Jurkat, Clone E6-1 (cell line): ENCODE measurements at places on chromosomes 13 and 19.

- DNase-seq: no peak
These were observed 8.6 kb downstream of the LILRA6 start for GRCh38 chr19:54233941-54234340.

GRCh38 chr13:105972306-105972721 lies 563.1 kb downstream of the EFNB2 start:
- no peak for DNase-seq

- DNase-seq: no peak
These were observed 171.4 kb downstream of the OXGR1 start for GRCh38 chr13:96822895-96823294.

DNA sequence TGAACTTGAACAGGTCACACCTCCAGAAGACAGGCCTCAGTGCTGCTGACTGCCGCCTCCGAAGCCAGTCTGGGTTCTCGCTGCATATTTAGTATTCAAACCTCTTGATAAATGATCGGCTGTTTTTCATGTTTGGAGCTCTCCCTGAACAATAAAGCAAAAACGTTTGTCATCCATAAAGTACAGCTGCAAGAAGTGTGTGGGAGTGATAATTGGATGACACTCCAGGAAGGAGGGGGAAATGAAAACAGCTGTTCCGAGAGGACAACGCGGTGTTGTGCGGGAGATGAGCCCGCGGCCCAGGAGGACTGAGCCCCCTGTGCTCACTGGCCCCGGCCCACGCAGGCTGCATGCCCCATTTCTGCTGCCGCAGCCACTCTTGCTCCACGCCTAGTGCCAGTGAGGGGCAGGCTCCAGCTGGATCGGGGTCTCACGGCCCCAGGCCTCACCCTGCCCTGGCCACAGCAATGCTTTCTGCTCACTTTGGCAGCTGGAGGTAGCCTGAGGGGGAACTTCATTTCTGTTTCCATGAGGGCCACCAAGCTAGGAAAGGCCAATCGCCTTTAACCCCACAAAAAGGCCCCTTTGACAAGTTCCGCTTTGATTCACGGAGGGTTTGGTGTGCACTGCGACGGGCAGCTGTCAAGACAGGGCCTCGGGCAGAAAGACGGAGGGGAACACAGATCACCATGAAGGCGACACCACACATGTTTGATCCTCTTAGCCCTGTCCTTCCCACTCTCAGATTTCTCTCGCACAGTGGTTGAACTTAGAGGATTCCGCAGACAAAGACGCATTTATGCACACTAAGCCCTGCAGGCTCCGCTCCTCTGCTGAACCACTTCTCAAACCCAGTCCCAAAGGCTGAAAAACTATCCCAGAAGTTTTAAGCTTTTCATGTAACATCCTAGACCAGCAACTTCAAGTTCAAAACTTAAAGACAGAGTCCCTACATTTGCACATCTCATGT lies 537.6 kb downstream of the EFNB2 start:
- DNase-seq: no peak

DNA sequence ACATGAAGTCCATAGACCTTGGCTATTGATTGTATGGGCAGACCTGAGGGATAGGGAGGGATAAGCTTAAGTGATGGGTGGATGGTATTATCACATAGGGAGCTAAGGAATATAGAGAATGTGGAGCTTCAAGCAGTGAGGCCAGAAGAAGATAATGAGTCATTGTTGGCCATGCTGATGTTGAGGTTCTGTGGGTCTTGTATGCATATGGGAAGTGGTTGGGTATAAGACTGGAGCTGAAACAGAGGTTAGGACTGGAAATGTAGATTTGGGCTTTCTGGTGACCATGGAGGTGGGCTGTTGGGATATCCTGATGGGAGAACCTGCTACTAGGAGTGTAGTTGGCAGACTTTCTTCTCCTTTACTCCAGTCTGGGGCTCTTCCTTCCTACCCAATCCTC lies 73.7 kb upstream of the TSC22D1 start:
- no peak for DNase-seq

DNA sequence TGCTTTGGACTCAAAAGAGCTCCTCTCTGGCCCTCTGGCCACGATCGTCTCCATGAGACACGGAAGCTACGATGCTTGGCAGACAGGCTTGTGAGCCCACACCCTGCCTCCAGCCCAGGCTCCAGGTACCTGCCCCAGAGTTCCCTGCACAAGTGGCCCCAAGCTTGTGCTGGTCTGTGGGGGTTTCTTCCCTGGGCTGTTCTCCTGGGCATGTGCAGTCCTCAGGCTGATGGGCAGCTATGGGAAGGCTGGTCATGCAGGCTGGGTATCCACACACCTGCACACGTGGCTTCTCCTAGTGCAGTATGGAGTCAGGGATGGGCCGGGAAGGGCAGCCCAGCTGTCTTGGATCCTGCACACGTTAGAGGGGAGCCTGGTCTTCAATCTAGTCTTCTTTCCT lies 43.1 kb downstream of the TEX29 start:
- no peak for DNase-seq

DNA sequence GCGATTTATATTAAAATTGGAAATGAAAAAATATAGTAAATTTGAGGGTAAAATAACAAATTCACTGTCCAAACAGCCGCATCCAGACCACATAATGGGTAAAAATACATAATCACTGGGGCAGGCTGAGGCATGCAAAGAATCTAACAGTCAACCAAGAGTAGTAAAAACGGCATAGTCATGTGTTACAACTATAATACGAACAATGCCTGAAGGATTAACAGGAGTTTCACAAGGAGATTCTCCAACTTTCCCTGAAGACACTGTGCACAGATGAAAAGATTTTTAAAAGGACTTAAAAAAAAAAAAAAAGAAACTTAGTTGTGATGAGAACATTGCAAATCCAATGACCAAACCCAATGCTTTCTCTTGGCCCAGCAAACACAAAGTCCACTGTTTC lies 20.4 kb upstream of the ATXN8OS start:
- DNase-seq: no peak

GRCh38 chr19:54114340-54115108 lies 933 bp downstream of the TFPT start:
- DNase-seq: peak; percentile 74

DNA sequence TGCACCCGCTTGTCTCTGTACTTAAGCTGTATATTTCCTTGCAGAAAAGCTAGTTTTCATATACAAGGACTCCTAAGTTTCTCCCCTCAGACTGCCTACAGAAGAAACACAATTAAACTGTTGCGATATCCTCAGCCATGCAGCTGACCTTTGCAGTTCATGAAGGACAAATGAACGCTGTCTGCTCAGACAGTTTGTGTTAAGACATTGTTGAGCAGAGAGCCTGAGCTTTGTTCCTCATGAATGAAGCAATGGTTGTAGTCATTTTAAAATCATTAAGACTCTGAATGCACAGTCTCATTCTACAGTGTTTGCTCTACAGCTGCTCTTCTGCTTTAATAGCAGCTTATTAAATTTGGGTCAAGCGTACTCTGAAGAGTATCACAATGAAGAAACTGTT lies 23.2 kb upstream of the MAB21L1 start:
- DNase-seq: no peak

DNA sequence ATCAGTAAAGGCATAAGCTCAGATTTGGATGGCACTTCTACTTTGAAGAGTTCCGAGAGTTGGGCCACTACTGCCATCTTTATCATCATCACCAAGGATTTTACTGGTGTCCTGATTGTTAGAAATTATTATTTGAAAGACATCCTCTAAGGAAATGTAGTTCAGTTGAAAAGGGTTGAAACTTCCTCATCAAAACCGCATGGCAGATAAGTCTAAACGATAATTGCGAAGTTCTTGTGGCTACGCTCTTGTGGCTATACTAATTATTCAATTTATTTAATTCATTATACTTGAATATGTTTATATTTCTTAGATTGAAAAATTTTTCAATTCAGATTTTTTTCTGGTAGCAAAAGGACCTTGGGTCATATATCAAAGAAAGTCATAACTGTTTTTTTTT lies 22.4 kb downstream of the TNFRSF19 start:
- DNase-seq: no peak

GRCh38 chr13:94657167-94657566 lies 55.2 kb downstream of the SOX21 start:
- no peak for DNase-seq

DNA sequence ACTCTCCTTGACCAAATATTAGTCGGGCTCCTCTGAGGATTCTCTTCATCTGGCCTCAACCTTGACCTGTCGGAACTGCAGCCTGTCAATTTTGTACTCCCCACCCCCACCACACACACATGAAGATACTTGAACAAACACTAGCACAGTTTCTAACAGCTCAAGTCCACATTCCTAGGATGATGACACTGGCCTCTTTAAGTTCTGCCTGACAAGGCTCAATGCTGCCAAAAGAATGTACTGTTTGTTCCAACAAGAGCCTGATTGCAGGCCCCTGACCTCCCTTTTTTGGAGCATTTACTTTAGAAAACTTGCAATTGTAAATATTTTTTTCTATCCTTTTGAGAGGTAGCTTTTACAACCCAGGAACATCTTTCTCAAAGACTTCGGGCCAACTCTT lies 169.2 kb upstream of the IRS2 start:
- DNase-seq: no peak

DNA sequence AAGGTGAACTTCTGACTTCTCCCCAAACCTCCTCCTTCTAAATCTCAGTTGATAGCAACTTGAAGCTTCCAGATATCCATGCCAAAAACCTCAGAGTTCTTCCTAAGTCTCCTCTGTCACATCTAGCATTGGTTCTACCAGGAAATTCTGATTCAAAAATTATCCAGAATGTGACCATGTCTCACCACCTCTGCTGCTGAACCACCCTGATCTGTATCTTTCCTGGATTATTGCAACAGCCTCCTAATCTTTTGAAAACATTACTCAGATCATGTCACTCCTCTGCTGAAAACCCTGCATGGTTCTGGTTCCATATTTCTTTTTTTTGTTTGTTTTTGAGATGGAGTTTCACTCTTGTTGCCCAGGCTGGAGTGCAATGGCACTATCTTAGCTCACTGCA lies 78.7 kb upstream of the TNFSF11 start:
- no peak for DNase-seq

GRCh38 chr13:111385183-111385857 lies 64.9 kb downstream of the TEX29 start:
- DNase-seq: peak; percentile 54

DNA sequence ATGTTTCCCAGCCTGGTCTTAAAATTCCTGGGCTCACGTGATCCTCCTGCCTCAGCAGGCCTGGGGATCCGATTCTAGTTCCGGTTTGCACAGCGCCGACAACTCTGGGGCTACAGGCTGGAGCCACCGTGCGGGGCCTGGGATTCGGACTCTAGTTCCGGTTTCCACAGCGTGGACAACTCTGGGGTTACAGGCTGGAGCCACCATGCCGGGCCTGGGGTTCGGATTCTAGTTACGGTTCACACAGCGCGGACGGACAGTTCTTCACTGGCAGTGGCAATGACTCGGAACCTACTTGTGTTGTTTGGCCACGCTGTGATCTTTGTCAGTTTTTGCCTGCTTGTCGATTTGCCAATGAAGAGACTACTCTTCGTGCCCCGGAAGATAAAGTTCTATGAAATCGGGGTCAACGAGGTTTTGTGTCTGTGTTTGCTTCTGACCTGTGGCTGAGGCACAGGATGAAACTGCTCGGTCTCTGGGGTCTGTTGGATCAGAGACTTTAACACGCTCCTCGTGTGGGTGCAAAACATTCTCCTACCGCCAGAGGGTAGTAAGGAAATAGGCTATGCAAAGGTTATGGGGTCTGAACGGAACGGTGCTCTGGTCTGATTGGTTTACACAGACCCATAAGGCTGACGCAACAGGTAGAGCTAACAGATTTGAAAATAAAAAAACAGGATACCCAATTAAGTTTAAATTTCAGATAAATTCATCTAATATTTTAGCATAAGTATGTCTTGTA lies 12.1 kb upstream of the ZSCAN1 start:
- DNase-seq: peak; percentile 4

GRCh38 chr19:51714848-51715247 lies 8.9 kb downstream of the HAS1 start:
- no peak for DNase-seq

DNA sequence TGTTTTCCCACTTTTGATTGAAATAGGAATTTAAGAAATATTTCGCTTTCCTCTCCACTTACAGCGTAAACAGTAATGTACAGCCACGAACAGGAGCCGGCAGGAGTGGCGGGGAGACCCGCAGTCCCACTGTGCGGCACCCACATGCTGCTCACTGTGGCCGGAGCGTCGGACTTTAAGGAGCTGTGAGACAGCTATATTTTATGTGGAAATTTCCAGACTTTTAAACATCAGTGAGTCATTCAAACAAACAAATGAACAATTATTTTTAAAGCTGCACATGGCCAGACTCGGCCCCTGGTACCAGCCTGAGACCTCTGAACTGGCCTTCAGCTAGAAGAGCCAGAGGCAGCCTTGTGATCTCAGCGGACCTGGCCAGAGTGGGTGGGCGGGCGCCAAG lies 52.5 kb downstream of the CRYL1 start:
- no peak for DNase-seq

DNA sequence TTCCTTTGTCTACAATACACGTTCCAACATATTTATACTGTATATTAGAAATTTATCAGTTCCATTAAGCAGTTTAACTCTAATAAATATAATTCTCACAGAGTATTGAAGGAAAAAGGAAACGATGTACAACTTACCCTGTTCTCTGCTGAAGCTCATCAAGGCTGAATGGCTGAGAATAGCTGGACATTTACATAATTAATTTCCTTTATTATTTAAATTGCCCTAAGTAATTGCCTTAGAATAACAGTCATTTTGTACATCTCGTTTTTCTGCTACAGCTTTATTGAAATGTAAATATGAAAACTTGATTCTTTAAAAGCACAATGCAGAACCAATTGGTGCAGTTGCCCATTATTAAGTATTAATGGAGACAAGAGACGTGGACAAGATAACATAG lies 648.3 kb upstream of the ATXN8OS start:
- no peak for DNase-seq

GRCh38 chr19:49149652-49150105 lies 5.5 kb downstream of the HRC start:
- DNase-seq: no peak

DNA sequence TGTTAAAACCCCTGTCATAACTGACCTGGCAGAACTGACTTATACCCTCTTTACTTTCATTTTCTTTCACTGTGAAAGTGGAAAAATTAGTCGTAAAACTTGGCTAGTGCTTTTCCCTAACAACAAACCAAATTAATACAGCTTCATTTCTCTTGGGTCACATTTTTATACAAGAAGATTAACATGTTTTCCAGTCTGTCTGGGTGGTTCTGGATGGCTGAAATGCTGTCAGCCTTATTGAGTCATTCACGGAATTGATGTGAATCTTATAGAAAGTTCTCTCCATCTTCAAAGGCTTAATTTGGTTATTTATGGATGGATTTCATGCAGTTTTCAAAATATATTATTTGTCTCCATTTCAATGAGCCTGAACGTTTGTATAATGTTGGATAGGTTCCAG lies 440.0 kb downstream of the KCTD12 start:
- no peak for DNase-seq

DNA sequence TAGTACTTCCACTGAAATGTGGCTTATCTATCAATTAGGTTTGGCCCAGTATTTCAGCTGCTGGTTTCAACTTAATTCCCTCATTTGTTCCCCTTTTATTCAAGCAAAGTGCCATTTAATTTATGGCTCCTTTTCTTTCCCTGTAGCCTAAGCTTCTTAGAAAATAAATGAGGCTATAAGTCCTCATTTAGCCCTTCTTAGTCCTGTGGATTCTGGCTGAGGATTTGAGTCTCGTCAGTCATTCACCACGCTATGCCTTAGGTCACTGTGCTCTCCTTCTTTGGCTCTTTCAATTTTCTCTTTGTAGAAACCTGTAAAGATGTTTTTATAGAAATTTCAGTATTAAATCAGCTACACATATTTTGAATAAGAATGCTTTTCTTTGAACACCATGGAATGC lies 579.1 kb downstream of the GPC6 start:
- DNase-seq: no peak
